ENCODE measurements at places on chromosomes 13 and 19.

DNA sequence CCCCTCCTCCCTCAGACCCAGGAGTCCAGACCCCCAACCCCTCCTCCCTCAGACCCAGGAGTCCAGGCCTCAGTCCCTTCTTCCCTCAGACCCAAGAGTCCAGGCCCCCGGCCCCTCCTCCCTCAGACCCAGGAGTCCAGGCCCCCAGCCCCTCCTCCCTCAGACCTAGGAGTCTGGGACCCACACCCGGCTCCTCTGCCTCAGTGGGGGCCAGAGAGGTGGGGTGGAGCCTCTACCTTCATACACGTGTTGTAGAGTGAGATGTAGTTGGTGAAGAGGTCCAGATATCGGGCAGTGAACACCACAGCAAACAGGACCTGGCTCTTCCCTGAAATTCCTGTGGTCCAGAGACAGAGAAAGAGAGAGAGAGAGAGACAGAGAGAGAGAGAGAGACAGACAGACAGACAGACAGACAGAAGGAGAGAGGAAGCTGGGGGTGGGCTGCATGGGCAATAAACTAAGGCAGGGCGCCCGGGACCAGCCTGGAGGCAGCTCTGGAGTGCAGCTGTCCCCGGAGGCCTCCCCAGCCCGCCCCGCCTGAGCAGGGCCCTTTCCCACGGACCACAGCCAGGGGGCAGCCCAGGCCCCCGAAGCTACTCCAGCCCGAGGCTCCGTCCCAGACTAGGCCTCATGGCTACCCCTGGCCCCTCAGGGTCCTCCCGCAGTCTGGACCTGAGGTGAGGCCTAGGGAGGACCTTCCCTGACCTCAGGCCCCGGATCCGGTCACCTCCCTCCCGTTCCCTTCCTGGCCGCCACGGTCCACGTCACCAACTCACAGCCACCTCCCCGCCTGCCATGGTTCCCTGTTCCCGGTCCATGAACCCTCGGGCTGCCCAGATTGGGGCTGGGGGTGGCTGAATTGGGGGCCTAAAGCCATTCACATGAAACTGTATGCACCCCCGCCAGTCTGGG is 907 bp downstream of the KDELR1 start:
- DNase-seq = no peak

GRCh38 chr13:67402546-67402945 is 172.4 kb upstream of the PCDH9 start:
- no peak for DNase-seq

DNA sequence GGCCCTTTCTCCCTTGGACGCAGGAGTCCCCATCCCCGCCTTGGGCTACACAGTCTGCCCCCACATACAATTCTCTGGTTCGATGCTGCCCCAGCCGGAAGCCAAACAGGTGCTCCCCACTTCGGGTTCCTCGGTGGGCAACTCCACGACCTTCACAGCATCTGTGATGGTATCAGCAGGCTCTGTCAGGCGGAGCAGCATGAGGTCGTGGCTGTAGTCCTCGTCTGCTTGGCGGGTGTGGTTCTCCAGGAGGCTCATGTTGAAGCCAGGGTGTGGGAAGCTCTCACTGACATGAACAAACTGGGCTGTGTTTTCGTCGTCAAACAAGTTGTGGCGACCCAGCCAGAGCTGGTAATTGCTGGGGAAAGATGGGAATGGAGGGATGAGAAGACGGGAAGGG is 3.5 kb downstream of the KLK1 start:
- no peak for DNase-seq

- no peak for DNase-seq
Observed at GRCh38 chr13:33657274-33657673, 160.7 kb upstream of the RFC3 start.

GRCh38 chr13:21872795-21873194 is 201.9 kb downstream of the FGF9 start:
- DNase-seq = no peak

GRCh38 chr19:47671499-47671898 is 41.7 kb upstream of the EHD2 start:
- DNase-seq = no peak

- DNase-seq = peak; percentile 73
Observed at GRCh38 chr13:109243311-109243951, 543.0 kb downstream of the IRS2 start.

DNA sequence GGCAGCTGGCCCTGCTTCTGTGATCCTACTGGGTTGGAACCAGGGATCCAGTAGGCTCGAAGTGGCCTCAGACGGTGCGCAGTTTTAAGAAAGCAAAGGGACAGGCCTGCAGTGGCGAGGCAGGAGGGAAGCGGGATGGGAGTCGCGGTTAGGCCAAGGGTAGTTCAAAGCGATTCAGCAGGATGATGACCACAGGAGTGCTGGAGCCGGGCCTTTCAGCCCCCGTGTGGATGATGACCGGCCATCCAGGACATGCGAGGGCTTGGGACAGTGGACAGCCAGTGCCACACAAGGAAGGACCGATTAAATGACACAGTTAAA is 854 bp downstream of the RNASEH2B start:
- DNase-seq = no peak

GRCh38 chr19:16376649-16377048 is 52.0 kb downstream of the KLF2 start:
- no peak for DNase-seq

GRCh38 chr19:548886-549830 is 5.3 kb downstream of the GZMM start:
- no peak for DNase-seq

GRCh38 chr13:98751367-98751782 is 1.1 kb downstream of the SLC15A1 start:
- DNase-seq = no peak

DNA sequence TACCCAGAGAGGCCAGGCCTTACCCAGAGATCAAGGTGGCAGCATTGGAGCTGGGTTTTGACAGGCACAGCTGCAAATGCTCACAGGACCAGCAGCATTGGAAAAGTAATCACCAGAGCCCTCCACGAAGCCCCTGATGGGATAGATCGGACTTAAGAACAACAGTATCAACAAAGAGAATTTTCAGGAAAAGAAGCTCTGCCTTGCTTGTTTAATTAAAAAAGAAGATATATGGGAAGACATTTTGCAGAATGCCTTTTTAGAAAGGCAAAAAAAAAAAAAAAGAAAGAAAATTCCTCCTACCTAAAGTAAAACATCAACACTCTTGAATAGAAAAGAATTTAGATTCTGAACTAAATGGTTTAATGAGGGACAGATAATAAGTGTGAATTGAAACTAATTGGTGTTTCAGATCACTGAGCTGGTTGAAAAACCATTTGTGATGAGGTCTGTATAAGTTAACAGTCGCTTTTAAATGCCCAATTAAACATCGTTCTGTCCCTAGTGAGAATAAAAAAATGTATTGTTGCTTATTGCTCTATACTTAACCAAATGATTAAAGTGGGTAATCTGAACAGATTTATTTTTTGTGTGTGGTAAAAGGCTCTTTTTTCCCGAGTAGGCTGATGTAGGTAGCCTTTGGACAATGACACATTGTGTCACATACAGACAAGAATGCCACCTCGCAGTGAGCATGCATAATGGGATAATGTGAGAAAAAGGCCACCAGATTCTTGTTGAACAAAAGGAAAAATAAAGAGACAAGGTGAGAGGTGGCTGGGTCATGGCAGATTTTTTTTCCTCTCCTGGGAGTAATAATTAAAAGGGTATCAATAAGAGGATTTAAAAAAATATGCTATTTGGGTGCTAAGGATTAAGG is 93.0 kb upstream of the ARGLU1 start:
- DNase-seq = no peak

DNA sequence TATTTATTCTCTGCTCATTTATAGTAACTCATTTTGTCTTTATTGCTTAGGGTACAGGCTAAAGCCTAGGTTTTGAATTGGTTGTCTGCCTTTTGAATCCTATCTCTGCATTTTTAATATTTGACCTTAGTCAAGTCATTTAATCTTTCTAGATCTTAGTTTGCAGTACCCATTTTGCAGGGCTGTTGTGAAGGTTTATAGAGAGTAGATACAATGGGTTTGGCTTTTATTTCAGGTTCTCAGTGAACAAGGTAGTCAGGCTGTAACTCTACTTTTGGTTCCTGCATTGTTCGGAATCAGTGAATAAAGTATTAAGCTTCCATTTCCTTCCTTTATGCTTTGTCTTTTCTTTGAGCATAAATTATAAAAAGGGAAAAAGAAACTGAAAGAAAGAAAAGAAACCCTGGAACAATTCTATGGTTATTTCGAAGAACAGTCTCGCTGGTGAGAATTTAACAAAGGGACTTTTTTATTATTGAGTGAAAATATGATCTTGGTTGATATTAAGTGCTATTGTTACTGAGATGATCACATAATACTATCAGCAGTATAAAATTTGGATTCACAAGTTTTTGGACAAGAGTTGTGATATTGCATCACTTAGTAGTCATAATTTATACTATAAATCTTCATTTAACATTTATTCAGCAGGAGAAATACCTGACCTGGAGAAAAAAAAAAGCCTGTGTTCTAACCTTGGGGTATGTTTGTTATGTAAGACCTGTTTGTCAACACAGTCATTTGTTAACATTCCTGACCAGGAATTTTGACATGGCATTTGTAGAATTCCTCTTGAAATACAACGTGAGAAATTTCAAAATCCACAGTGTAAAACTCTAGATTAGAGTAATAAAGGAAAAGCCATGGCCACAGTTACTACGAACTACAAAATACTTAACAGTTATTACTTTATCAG is 91.3 kb downstream of the ZMYM2 start:
- no peak for DNase-seq

DNA sequence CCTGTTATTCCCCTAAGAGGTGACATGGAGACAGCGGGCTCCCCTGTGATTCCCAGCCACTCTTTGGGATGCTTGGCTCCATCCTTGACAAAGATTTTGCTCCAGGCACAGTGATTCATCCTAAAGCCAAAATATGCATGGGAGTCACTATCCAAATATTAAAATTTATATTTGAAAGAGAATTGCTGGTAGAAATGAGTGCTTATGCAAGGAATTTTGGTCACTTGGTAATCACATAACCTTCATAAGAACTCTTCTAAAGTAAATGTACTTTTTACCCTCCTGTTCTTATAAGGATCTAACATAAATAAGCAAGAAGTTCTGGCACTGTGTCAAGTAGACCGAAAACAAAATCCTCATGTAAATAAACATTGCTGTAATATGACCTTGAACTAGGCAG is 385.8 kb downstream of the ITGBL1 start:
- no peak for DNase-seq

DNA sequence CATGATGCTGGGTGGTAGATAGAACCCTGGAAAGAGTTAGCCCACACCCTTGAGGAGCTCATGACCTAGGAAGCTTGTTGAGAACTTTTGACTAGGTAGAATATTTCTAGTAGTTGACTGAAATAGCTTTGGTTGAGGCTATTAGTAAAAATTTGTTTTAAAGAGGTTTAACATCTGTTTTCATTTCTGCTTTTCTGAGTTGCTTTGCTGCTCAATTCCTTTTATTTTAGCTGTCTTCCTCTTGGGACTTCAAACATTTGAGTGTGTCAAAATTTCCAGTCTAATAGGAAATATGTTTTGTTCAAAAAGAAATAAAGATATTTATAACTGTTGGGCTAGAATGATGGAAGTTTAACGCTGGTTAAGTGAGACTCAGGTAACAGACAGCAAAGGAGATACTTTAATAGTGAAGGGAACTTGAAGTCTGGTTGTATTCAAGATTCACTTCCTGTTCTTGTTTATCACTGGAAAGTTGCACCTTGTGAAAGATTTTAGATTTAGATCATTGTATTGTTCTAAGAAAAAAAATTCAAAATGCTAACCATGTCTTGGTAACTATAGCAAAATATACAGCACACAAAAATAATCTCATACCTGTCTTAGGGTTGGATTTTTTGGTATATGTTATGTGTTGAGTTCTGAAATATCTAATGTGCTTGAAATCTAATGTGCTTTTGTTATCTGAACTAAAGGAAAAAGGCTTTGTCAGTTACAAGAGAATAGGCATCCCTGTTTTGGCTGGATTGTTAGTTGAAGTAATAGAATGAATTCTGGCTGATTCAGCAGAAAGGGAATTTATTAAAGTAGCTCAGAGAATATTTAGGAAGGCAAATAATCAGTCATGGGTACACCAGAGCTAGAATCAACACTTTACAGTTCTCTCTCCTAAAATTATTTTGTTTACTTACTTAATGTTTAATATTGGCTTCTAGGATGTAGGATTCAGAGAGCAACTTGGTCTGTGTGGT is 24.4 kb upstream of the GPR18 start:
- DNase-seq = no peak

DNA sequence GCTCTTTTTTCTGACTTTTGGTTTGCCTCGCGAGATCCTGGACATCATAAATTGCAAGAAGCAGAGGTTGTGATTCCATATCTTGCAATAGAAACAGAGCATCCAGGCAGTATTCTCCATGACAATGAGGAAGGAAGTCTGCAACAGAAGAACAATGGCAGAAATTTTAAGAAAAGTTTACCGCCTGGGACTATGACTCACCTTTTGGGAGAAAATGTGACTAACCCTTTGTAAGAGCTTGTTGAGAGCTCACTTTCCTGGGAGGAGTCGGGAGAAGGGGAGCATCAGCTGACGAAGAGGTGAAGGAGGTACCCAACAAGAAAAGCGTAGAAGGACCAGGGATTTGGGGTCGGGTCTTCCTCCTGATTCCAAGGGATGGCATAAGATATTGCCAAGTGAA is 34.3 kb upstream of the TNFSF11 start:
- no peak for DNase-seq

- DNase-seq = no peak
Observed at GRCh38 chr13:98450539-98451111, 126.3 kb downstream of the STK24 start.

- no peak for DNase-seq
Observed at GRCh38 chr13:51912091-51912490, 50.3 kb downstream of the CCDC70 start.

DNA sequence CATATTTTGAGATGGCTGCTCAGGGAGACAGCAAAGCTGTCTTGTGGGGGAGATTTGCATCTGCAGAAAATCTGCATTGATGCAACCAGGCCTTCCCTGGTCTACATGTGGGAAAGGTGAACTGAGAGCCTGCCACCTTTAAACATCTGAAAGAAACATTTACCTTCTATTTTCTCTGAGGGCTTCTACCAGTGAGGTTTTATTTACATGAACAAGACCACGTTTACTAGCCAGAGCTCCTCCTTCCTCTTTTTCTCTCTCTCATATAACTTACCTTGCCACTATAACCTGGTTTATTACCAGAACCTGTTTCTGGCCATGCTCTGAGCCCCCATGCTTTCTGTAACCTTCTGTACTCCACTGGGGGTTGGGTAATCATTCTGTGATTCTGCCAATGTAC is 14.4 kb upstream of the RUBCNL start:
- DNase-seq = no peak

DNA sequence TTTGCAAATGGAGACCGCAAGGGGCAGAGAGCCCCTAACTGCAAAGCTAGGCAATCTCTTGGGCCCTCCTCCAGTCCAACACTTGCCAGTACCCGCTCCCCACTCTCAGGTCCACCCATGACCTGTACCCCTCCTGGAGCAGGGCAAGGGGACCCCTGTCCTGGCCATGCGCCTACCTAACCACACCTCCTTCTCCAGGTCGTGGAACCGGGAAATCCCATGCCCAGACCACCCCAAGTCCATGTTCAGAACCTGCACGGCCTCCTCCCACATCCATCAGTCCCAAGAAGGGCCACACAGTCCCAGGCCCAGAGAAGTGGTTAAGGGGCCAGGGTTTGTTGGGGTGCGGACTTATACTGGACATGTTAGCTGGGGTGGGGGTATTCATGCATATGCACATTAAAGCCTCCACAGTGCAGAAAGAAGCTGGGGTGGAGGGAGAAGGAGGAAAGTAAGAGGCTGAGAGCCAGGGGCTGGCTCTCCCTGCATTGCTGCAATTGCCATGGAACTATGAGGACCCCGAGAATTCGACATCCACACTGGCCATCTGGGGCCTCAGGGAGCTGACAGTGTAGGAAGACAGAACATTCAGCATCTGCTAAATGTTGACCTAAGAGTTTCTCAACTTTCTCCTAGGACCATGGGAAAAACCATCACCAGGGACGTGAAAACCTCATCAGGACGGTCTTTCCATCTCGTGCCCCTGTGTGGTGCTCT is 39.0 kb downstream of the HSPH1 start:
- no peak for DNase-seq

Data from GM04504 (cell line).